ENCODE measurements at places on chromosomes 6 and 20. TPM values are rescaled to one million over a fixed set of nuclear protein-coding genes. Genes with fewer than 3 reads are reported as not detected.

- H3K27ac ChIP-seq = no peak overlapping the region
- no peak overlapping the region for H3K4me3 ChIP-seq
- H3K36me3 ChIP-seq = no peaks in the 10 kb centered on the region
- DNase-seq = no peak
Measured at GRCh38 chr20:57940868-57941522, 231.2 kb upstream of the PMEPA1 start.

DNA sequence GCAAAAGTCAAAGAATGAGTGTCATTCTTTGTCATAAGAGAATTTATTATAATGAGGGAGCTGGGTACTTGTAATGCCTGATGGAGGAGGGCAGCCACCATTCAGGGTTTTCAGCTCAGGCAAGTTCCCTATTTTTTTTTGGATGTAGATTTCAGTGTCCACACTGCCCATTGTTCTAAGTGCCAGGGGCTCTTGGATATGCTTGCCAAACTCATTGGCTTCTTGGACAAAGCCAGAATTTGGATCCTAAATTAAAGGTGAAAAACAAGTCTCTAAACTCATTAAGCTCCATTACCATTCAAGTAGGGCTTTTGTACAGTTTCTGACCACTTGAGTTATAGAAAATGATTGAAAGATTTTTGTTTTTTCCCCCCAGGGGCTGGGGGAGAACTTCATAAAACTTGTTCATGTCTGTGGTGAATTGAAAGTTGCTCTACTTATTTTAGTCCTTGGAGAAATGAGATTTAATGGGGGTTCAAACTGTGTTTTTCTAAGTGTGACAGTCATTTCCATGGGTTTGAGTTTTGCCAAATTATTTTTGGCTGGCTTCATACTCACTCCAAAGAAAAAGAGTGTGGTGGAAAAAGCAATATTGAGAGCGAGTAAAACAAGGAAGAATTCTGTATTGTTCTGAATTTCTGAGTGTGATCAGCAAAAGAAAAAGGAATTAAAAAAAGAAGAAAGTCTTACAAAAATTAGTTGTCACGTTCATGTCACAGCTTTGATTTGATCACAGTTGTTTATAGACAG is 46.0 kb downstream of the TIAM2 start:
- H3K27me3 ChIP-seq = no peaks in the 10 kb centered on the region
- peaks cover 14% of the 10 kb centered on the region for H3K4me1 ChIP-seq
- H3K4me3 ChIP-seq = no peak overlapping the region

- no peaks in the 10 kb centered on the region for H3K4me1 ChIP-seq
- H3K27me3 ChIP-seq = no peaks in the 10 kb centered on the region
- H3K4me3 ChIP-seq = no peak overlapping the region
- H3K36me3 ChIP-seq = no peaks in the 10 kb centered on the region
Measured at GRCh38 chr6:136252441-136252840, 2.3 kb upstream of the MTFR2 start.

Gene RBPJL
- polyA plus RNA-seq = 1.3 TPM

DNA sequence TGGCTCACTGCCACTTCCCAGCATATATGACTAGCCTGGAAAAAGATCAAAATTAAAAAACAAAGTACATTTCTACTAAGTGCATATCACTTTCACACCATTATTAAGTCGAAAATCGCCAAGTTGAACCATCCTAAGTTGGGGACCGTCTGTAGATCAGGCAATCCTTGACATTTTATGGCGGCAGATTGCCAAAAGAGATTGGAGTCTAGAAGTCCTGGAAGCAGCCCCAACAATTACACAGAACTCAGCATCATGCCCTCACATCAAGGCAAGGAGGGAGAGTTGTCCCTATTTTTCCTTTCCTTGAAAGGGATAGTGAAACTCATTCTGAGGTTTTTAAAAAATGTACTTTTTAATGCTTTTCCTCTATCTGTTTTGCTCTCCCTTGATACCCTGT is 30.7 kb downstream of the SLC22A3 start:
- no peaks in the 10 kb centered on the region for H3K4me1 ChIP-seq
- H3K27me3 ChIP-seq = no peaks in the 10 kb centered on the region
- no peaks in the 10 kb centered on the region for H3K36me3 ChIP-seq
- H3K4me3 ChIP-seq = no peak overlapping the region
- no peak for DNase-seq

Gene LRRN4
- polyA plus RNA-seq = 0.21 TPM

- H3K27ac ChIP-seq = no peak overlapping the region
- no peak overlapping the region for H3K4me3 ChIP-seq
- peaks cover 4% of the 10 kb centered on the region for H3K4me1 ChIP-seq
- H3K27me3 ChIP-seq = no peaks in the 10 kb centered on the region
- no peaks in the 10 kb centered on the region for H3K36me3 ChIP-seq
- no peak for DNase-seq
Measured at GRCh38 chr20:10758446-10758845, 84.6 kb upstream of the JAG1 start.

- no peak for DNase-seq
- peaks cover 7% of the 10 kb centered on the region for H3K4me1 ChIP-seq
- H3K27me3 ChIP-seq = no peaks in the 10 kb centered on the region
- H3K27ac ChIP-seq = no peak overlapping the region
Measured at GRCh38 chr20:1848373-1848772, 46.8 kb upstream of the SIRPA start.

GRCh38 chr20:9388160-9388812 is 126.1 kb upstream of the LAMP5 start:
- no peaks in the 10 kb centered on the region for H3K4me1 ChIP-seq
- H3K27me3 ChIP-seq = no peaks in the 10 kb centered on the region
- DNase-seq = no peak
- H3K36me3 ChIP-seq = peaks cover 26% of the 10 kb centered on the region
- H3K27ac ChIP-seq = no peak overlapping the region
- no peak overlapping the region for H3K4me3 ChIP-seq

DNA sequence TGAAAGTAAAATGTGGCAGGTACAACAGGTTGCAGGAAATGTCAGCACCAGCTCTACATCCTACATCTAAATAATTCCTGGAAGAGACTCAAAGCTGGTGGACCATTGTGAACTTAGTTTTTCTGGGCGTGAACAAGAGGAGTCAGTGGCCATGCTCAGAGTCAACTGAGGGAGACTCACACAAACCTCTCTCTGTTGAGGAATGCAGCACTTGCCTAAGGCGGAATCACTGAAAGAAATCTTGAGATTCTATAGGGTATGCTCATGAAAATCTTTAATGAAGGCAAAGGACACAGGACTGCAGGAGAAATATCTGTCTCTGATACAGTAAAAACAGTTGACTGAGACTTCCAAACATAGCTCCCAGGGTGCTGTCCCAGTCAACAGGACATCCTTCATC is 22.5 kb downstream of the SLC17A4 start:
- no peak for DNase-seq
- no peak overlapping the region for H3K4me3 ChIP-seq

Gene TCF15
- polyA plus RNA-seq = 4.4 TPM

DNA sequence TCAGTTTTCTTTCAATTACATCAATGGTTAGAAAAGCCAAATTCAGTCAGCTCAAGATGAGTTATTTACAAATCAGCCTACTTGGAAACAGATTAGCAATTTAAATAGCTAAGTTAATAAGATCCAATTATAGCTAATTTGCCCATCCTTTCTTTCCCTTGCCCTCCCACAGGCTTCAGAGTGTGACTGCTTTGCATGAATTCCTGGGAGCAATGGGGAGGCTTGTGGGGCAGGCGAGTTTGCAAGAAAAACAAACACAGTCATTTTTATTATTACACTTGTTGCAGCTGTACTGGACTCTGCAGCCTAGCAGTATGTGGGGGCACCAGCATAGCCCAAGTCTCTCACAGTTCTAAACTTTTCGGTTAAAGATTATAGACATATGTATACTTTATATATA is 219.0 kb downstream of the NKAIN2 start:
- no peak overlapping the region for H3K27ac ChIP-seq
- no peak overlapping the region for H3K4me3 ChIP-seq
- DNase-seq = no peak

Gene EXOC2
- polyA plus RNA-seq = 25.5 TPM

DNA sequence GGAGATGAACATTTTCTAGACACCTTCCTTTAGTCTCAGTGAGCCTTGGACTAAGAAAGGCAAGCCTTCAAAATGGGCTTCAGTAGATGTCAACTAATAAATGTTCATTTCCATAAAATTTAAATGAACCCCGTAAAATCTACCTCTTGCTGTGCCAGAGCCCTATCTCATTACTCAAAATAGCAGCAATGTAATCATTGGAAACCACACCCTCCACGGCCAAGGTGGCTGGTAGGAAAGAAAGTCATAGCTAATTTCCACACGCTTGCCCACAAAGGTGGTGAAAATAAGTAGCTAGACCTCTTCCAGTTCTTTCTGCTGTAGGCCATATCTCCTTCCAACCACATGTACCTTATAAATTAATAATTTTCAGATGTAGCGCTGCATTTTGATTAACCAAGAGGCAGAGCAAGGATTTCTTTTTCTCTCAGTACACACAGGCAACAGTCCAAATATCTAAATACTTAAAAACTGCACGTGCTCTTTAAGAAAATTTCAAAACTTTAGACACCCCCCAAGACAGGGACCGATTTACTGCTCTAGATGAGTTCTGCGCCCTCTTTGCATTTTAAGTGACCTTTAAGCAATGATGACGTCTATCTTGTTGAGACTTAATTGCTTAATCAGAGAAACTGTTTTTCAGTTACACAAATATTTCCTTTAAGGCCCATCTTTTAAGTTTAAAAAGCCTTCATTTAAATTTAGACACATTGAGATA is 290.8 kb downstream of the ZNF217 start:
- H3K4me1 ChIP-seq = no peaks in the 10 kb centered on the region
- H3K27me3 ChIP-seq = no peaks in the 10 kb centered on the region
- H3K27ac ChIP-seq = no peak overlapping the region
- H3K4me3 ChIP-seq = no peak overlapping the region
- H3K36me3 ChIP-seq = no peaks in the 10 kb centered on the region

- H3K27me3 ChIP-seq = no peaks in the 10 kb centered on the region
- no peaks in the 10 kb centered on the region for H3K36me3 ChIP-seq
- no peak overlapping the region for H3K27ac ChIP-seq
- DNase-seq = no peak
- no peak overlapping the region for H3K4me3 ChIP-seq
Measured at GRCh38 chr6:71211799-71212198, 76.8 kb upstream of the OGFRL1 start.

Gene KCNK5
- 20.9 TPM for polyA plus RNA-seq

Data from H1 (cell line).